ENCODE measurements at places on chromosomes 13 and 19. TPM values are rescaled to one million over a fixed set of nuclear protein-coding genes. Genes with fewer than 3 reads are reported as not detected.

DNA sequence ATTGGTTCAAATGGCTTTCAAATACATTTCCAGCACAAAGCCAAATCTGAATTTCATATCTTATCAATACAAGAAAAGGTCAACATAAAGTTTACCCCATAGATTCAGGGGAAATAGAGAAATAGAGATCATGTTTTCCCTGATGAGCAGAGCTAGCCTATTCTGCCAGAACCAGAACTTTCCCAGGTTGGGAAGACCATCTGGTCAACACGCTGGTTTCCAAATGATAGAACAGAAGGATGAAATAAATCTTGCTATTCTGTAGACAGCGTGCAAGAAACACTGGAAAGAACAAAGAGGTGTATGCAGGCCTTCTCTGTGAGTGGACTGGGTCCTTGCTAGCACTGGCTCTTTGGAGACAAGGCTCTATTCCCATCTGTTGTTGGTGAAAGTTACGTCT, 350.6 kb downstream of the NDFIP2 start:
- no peak for DNase-seq

GRCh38 chr19:14400951-14401431, 18.1 kb downstream of the DDX39A start:
- no peak for DNase-seq

DNA sequence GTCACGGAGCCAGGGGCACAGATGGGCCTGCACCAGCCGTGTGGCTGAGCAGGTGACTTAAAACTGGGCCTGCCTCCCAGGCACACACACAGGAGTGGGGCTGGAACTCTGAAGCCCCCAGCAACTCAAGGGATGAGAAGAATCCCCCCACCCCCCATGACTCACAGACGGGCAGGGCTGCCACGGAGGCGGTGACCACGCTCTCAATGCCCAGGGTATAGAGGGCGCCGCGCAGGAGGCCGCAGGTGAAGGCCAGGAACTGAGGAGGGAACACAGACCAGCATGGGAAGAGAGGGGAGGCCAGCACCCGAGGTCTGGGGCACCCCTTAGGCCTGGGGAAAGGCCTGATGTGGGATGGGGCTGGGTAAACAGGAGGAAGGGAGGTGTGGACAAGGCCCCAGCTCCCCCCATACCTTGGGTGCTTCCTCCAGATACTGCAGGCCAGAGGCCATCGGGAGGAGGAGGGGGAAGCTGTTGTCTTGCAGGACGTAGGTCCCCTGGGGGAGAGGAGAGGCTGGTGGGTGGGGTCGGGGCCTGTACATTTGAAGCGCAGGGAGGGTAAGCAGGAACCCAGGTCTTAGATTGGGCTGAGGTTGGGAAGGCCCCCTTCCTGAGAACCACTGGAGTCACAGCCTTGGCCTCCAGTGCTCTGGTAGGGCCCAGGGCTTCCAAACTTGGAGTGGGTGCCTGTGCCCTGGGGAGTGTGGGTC, 3.1 kb upstream of the NKPD1 start:
- DNase-seq: no peak

DNA sequence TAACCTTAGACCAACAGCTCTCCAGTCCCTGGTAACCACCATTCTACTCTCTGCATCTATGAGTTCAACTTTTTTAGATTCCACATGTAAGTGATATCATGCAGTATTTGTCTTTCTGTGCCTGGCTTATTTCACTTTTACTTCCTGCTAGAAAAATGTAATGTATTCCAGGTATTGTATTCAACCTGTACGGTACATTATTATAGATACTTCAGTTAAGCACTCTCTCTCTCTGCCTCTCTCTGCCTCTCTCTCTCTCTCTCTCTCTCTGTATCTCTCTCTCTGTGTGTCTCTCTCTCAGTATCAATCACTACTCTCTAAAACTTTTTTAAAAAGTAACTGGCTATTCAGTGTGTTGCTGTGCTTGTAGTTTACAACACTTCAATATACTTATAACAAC, 8.4 kb downstream of the DACH1 start:
- no peak for DNase-seq

- DNase-seq: no peak
Measured at GRCh38 chr19:58406818-58407657, 1.4 kb upstream of the ZNF584 start.

The HMG20B gene
- 44.1 TPM for total RNA-seq

The FBL gene
- 181 TPM for total RNA-seq

The CEACAM16 gene
- total RNA-seq: not detected

The FGF14 gene
- 1.6 TPM for total RNA-seq

The GSX1 gene
- total RNA-seq: not detected

The PTPRS gene
- total RNA-seq: 80.4 TPM

All from skin of body (tissue), 3 donors.